BJ (cell line): ENCODE measurements at places on chromosomes 7 and 10.

DNA sequence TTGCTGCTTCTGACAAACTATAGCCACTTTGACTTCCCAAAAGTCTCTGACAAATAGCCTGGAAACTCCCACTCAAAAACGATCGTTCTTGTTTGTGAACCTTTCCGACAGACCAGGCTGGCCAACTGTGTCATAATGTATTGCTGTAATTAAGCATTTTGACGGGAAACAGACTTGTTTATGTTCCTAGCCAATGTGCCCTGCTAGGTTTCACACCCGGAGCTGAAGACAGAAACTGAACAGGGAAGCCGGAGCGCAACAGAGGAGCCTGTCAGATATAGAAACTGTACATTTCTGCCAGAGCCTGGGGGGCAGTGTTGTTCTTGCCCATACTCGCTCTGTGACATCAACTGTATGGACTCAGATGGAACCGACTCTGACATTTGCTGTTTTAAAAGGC is 55.3 kb upstream of the C7orf33 start:
- no peak for DNase-seq

GRCh38 chr10:49382826-49383225 is 13.1 kb downstream of the DRGX start:
- no peak for DNase-seq

- no peak for DNase-seq
Observed at GRCh38 chr7:45567713-45568112, 6.5 kb upstream of the ADCY1 start.

DNA sequence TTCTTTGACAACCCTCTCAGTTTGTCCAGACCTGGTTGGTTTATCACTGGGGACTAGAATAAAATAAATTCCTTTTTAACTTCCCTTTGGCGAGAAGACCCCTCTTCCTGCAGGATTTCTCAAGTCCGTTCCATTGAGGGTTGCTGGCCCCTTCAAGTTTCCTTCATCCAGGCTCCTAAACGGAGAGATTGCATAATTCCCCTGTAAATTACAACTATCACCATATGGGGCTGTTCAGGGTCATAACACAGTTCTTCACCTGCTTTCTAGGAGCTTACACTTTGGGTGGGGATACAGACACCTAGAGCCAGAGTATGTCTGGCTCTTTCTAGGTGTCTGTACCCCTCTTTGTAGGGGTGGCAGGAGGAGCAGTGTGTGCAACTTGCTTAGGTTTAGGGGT is 3.3 kb upstream of the COPS6 start:
- no peak for DNase-seq

- no peak for DNase-seq
Observed at GRCh38 chr7:70539205-70539604, 592.7 kb upstream of the GALNT17 start.

DNA sequence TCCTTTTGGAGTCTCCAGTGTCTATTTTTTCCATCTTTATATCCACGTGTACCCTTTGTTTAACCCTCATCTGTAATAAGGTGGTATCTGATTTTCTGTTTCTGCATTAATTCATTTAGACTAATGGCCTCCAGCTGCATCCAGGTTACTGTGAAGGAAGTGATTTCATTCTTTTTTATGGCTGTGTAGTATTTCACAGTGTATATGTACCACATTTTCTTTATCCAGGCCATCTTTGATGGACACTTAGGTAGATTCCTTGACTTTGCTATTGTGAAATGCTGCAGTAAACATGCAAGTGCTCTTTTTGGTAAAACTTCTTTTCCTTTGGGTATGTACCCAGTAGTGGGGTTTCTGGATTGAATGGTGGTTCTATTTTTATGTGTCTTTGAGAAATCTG is 128.0 kb upstream of the MTPN start:
- no peak for DNase-seq

- no peak for DNase-seq
Observed at GRCh38 chr10:18260310-18260922, 120.2 kb downstream of the CACNB2 start.

DNA sequence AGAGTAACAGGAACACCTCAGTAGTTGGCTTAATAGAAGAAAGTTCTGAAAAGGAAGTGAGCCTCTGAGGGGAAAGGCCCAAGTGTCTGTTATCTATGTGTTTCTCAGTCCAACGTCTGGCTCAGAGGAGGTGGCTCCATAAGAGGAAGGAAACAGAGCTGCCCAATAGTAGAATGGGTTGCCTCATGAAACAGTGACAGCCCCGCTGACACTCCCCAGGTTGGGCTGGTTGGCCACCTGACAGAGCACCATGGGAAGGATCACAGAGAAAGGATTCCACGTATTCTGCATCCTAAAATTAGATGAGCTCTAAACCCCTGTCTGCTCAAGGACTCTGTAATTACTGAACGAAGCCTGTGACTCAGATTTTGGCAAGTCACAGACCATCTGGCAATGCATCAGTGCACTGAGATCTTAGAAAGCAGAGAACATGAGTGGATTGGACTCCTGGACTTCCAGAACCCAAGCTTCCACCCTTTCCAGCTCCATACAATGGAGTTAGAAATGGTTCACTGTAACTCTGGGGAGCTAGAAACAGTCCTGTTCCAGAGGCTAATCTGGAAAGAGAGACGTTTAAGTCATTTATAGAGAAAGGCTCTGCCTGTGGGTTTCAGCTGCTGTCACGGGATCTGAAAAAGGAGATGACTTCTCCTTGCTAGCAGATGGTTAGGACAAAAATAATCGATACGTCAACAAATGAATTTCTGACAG is 2.9 kb downstream of the PKD2L1 start:
- DNase-seq: no peak

DNA sequence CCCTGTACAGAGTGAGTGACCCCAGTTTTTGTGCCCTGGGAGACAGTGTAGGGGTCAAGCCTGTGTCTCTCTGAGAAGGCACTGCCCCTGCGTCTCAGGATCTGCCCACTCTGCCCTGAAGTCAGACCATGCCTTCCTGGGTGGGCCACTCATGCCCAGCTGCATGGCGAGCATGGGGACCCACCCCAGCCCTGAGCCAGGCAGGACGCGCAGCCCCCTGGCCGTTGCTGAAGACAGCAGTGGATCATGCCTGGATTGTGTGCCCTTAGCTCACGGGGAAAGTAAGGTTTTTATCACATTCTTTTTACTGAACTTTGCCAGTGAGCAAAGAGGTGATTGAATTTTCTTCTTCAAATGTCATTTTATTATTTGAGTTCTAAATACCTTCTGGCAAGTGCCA is 66.2 kb downstream of the WDR37 start:
- DNase-seq: no peak

DNA sequence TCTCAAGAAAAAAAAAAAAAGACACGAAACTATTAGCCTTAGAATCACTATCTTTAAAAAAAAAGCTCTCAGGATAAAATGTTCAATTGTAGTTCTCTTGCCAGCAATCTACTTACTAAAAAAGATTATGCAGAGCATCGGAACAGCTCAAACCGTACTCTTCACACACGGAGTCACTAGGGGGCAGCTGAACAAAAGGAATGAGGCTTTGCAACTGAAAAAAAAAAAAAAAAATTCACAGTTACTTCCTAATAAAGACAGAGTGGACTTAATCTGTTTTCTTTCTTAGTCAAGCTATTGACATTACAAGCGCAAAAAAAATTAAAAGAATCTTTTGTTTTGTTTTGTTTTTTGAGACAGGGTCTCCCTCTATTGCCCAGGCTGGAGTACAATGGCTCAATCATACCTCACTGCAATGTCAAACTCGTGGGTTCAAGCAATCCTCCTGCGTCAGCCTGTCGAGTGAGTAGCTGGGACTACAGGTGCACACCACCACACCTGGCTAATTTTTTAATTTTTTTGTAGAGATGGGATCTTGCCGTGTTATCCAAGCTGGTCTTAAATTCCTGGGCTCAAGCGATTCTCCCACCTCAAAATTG is 11.5 kb downstream of the PMS2 start:
- no peak for DNase-seq

DNA sequence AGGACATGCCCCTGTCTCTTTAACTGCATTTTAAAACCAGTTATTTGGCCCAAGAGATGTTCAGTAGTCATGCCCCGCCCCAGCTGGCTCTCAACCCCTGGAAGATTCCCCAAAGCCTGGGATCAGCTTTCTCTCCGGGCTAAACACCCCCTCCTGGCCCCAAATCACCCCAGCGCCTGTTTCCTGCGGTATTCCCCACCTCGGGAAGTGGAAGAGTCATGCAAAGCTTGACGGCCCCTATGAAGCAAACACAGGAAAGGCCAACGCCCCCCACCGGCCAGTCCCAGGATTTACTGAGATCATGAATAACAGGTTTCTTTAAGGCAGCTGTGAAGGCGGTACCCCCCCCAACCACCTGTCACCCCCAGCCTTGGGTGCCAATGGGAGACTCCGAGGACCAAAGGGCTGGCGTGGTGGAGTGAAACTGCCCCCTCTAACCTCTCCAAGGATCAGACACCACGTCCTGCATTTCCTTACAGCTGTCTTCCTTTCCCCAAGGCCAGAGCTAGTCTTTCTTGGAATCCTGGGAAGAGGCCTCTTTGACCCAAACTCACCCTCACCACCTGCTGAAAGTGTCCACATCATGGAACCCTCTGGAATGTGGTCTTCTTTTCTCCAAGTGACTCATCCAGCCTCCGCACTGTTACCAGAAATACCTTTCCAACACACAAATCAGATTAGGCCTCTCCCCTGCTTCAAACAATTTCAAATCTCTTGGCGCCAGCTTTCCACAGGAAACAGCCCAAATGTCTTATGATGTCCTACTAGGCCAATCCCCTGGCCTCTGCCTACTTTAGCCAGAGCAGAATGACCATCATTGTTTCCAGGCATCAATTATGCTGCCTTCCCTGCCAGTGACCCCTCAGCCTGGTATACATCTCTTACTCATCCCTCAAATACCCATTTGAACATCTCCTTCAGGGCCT is 301.5 kb downstream of the ZEB1 start:
- DNase-seq: no peak

GRCh38 chr10:122632031-122632430 is 67.6 kb downstream of the C10orf120 start:
- DNase-seq: no peak

- DNase-seq: no peak
Observed at GRCh38 chr7:34207810-34208209, 302.5 kb downstream of the BMPER start.

DNA sequence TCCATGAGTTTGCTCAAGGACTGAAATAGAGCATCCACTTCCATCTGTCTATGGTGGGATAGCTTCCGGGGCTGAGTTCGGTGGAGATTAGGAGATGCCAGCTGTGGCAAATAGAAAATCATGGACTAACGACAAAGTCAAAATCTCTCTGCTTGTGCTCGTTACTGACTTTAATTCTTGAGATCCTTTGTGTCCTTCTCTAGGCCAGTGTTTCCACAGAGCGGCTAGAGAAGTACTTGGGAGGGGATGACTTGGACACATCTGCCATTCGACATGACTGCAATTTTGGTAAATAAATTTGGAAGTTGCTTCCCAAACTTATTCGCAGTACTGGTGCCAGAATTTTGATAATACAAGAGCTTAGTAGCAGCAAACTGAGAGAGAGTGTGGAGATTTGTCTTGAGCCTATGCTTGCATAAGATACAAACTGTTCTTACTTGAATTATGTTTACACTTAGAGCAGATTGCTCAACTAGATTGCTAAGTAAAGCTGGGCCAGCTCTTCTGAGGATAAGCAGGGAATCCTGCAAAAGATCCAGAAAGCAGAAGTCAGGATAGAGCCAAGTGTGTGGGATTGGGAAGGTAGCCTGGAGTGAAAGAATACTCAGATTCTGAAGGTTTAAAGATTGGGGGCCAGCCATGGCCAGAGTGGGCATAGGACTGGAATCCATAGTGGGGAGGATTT is 27.6 kb downstream of the ABCC2 start:
- no peak for DNase-seq

DNA sequence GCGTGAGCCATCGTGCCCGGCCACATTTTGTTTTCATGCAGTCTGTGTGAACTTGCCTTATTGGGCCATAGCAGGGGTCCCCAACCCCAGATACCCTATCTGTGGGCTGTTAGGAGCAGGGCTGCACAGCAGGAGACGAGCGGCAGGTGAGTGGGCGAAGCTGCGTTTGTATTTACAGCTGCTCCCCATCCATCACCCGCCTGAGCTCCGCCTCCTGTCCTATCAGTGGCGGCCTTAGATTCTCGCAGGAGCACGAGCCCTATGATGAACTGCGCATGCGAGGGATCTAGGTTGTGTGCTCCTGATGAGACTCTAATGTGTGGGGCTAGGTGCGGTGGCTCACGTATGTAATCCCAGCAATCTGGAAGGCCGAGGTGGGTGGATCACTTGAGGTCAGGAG is 293.9 kb downstream of the CAMK1D start:
- no peak for DNase-seq

GRCh38 chr10:55466806-55467504 is 665.9 kb upstream of the PCDH15 start:
- no peak for DNase-seq

- DNase-seq: no peak
Observed at GRCh38 chr7:42611289-42611928, 300.5 kb downstream of the C7orf25 start.

- DNase-seq: no peak
Observed at GRCh38 chr7:39324139-39324760, 242.0 kb upstream of the YAE1 start.
